ENCODE measurements at places on chromosomes 7 and 10. TPM values are rescaled to one million over a fixed set of nuclear protein-coding genes. Genes with fewer than 3 reads are reported as not detected.
A peak's percentile ranks its signal among the peaks of the same experiment; 100 is the strongest.

GRCh38 chr7:77674878-77675277, 21.4 kb upstream of the RSBN1L start:
- DNase-seq: no peak

DNA sequence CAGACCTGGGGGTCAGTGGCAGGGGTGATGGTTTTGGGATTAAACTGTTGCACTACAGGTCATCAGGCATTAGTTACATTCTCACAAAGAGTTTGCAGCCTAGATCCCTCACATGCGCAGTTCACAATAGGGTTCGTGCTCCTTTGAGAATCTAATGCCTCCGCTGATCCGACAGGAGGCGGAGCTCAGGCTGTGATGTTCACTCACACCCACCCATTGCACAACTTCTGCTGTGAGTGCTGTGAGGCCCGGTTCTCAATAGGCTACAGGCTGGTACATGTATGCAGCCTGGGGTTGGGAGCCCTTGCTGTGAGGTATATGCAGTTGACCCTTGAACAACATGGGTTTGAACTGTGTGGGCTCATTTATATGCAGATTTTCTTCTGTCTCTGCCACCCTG, 416.4 kb downstream of the GFRA1 start:
- DNase-seq: no peak

DNA sequence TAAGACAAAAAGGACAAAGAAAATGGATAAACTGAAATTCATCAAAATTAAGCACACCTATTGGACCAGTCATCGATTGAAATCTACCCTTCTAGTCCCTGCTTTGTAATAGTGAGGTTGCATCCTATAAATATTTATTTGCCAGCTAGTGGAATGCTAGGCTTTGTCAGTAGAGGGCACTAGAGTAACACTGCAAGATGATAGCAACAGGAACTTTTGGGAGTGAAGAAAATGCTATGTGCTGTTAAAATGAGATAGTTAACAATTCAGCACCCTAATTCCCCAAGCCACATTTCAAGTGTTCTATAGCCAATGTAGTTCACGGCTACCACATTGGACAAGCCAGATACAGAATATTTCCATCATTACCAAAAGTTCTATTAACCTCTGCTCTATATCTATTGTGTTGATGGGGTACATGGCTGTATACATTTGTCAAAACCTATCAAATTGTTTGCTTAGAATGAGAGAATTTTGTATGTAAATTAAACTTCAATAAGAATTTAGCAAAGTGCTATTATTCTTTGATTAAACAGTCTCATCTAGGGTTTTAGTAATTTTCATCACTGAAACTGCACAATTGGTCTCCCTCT, 69.8 kb downstream of the LSMEM1 start:
- peak; percentile 54 for DNase-seq

DNA sequence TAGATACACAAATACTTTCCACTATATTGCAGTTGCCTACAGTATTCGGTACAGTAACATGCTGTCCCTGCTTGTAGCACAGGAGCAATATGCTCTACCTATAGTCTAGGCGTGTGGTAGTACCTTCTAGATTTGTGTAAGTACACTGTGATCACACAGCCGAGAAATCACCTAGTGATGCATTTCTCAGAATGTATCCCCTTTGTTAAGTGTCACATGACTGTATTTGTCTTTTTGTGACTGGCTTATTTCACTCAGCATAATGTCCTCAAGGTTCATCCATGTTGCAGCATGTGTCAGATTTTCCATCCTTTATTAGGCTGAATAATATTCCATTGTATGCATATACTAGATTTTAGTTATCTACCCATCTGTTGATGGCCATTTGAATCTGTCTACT, 61.9 kb downstream of the BTRC start:
- DNase-seq: no peak

- DNase-seq: no peak
Measured at GRCh38 chr10:4981722-4982471, 18.7 kb downstream of the AKR1C1 start.

DNA sequence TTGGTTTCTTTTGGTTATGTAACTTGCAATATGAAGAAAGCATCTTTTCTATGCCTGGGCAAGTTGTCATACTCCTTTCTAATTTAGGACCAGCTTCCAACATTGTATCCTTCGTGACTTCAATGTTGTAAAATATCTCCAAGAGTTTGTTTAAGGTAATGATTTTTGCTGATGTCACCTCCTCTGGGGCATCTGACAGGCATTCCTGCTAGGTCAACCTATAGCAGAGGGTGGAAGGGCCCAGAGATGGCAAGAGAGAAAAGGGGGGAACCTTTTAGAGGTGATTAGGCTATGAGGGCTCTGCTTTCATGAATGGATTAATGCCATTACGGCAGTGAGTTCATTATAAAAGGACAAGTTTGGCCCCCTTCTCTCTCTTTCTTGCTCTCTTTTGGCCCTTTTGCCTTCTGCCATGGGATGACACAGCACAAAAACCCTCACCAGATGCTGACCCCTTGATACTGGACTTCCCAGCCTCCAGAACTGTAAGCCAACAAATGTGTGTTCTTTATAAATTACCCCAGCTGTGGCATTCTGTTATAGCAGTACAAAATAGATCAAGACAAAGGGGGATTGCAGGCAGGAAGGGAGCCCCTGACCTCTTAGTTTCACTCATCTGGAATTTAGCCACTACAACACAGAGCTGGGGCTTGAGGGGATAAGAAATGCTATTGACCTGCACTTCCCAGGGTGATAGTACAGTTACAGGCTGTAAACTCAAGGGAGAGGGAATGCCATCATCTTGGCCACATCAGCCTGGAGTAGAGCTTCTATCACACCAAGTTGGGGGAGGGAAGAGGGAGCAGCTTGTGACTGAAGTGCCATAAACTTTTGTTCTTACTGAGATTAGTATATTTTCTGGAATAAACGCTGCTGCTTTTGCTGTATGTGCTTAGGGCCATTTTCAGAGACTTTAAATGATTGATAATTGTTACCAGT, 195.9 kb downstream of the CFTR start:
- no peak for DNase-seq

DNA sequence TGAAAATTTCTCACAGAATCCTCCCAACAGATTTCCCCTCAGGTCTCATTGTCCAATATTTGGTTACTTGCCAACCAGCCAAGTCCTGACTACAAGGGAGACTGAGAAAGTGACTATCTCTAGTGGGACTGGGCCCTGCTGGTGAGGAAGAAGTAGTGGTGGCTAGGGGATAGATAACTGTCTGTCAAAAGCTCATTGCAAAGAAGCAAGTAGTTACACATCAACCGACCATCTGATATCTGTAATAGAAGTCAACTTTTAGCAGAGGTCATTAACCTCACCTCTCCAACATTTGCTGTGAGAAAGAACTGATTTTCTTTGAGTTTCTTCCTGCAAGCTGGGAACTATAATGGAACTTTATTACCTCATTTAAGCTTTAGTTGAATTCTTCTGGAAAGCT, 15.2 kb downstream of the STAMBPL1 start:
- no peak for DNase-seq

DNA sequence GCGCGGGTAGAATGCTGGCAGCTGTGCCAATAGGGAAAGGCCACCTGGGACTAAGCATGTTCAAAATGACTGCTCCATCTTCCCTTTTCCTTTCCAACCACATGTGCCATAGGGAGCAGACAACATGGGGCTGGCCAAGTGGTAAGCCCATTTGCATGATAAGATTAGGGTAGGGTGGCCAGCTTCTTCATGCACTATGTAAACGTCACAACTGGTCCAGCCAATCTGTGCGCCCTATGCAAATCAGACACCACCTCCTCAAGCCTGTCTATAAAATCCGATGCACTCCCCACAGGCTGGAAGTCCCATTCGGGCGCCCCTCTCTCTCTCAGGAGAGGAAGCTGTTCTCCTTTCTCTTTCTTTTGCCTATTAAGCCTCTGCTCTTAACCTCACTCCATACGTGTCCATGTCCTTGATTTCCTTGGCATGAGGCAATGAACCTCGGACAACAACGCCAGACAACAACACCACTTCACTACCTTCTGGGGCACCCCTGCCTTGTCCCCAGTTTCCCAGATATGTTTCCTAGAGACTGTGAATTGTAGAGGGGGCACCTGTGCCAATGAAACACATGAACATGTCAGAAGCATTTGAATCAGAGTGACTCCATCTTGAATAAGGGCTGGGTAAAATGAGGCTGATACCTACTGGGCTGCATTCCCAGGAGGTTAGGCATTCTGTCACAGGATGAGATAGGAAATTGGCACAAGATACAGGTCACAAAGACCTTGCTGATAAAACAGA, 19.1 kb upstream of the EXOC6 start:
- DNase-seq: no peak

GRCh38 chr10:89776665-89777064, 75.3 kb downstream of the KIF20B start:
- DNase-seq: no peak

GRCh38 chr7:25860275-25861163, 291.5 kb upstream of the NFE2L3 start:
- peak; percentile 37 for DNase-seq

DNA sequence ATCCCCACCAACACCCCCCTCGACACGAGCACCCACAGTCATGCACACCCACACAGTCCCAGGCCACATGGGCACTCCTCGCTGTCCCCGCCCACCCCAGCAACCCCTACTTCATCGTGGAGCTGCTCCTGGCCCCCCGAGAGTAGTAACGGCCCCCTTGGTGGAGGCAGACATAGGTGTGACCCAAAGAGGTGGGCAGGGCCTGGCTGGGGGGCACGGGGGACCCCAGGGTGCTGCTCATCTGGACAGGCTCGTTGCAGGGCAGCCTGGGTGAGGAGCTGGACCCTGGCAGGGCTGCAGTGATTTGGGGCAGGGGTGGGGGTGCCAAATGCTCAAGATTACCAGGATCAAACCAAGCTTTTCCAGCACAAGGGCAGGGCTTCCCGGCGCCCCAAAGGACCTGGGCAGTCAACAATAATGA, 42.4 kb upstream of the ZMIZ1 start:
- DNase-seq: no peak

DNA sequence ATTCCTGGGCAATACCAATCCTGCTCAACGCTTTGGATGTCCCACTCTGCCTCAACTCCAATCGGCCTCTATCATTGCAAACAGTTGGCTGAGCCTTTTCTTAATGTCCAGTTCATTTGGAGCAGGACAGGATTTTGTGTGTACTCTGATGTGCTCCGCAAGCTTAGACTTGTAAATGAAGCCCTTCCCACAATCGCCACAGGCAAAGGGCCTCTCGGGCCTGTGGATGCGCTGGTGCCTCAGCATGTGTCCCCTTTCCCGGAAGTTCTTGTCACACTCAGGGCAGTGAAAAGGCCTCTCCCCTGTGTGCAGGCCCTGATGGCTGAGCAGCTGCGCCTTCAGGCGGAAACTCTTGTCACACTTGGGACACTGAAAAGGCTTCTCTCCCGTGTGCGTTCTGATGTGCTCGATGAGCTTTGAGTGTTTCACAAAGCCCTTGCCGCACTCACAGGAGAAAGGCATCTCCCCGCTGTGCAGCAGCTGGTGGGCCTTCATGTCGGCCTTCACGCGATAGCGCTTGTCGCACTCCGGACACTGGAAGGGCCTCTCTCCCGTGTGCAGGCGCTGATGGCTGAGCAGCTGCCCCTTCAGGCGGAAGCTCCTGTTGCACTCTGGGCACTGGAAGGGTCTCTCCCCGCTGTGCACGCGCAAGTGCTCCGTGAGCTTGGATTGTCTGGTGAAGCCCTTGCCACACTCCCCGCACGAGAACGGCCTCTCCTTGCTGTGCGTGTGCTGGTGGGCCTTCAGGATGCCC, 20.0 kb downstream of the ZNF786 start:
- no peak for DNase-seq

DNA sequence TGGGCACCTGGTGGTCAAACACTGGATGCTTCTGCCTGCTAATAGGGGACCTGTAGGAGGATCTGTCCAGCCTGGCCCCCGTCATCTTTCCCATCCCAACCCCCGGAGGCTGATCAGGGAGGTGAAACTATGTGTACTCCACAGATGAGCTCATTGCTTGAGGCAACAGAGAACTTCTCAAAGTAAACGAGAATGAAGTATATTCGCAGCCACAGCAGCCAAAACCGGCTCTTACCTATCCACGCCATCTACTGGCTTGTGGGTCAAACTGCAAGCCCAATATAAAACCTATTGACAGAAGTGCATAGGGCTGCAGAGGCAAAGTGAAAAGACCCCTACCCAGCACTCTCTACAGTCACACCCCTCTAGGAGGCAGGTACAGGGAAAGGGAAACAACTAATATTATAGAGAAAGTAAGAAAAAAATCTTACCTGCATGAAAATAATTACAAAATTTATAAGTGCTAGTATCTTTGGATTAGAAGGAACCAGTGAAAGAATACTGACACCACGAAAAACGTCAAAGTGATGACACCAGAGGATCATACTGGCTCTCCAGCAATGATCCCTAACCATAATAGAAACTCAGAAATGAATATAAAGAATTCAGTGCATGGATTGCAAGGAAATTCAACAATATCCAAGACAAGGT, 973.5 kb downstream of the ANKRD7 start:
- no peak for DNase-seq

GRCh38 chr7:135386181-135386580, 123.7 kb downstream of the CNOT4 start:
- DNase-seq: no peak

DNA sequence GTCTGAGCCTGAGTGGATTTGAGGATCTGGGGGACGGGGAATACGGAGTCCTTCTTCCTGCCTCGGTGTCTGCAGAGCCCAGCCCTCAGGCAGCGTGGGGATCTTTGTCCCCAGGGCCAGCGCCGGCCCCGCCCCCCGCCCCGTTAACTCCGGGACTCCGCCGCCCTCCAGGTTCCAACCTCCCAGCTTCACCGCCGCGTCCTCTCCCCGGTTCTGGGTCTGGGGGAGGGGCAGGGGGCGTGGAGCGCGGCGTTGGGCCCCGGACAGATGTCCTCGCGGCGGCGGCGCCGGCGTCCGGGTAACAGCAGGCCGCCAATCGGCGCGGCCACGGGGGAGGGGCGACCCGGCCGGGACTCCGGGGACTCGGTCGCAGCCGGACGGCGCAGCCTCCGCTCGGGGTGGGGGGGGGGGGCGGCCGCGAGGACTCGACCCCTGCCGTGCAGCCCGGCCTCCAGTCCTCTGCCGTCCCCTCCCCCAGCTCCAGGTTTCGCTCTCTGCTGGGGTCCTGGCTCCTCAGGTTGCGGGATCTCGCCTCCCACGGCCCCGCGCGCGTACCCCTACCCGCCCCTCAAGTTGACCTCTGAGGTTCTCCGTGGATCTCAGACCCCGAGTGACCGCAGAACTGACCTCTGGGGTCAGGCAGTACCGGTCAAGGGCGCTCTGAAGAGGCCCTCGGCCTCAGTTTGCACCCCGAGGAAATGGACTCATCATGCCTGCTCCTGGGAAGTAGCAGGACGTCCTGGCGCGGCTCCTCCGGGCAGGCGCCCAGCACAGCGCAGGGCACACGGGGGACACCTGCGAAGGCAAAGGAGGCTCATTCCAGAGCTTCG, 2.3 kb upstream of the ELFN1 start:
- no peak for DNase-seq

Gene MYO3A
- polyA plus RNA-seq: 0.83 TPM

Gene CLCN1
- polyA plus RNA-seq: 2.5 TPM

Gene CPN1
- not detected for polyA plus RNA-seq

Gene SMKR1
- polyA plus RNA-seq: not detected

Gene VAX1
- not detected for polyA plus RNA-seq

Gene KNDC1
- 10.7 TPM for polyA plus RNA-seq

Gene HTR5A
- polyA plus RNA-seq: not detected

All from hindlimb muscle (tissue), 1 donor.